Spinal cord (tissue), 10 donors: ENCODE measurements at places on chromosomes 7 and 10.
A peak's percentile ranks its signal among the peaks of the same experiment; 100 is the strongest.

- DNase-seq: no peak
These were observed 199.9 kb upstream of the KMT2E start for GRCh38 chr7:104814126-104814525.

GRCh38 chr7:151961536-151961935 lies 5.3 kb downstream of the GALNTL5 start:
- no peak for DNase-seq

DNA sequence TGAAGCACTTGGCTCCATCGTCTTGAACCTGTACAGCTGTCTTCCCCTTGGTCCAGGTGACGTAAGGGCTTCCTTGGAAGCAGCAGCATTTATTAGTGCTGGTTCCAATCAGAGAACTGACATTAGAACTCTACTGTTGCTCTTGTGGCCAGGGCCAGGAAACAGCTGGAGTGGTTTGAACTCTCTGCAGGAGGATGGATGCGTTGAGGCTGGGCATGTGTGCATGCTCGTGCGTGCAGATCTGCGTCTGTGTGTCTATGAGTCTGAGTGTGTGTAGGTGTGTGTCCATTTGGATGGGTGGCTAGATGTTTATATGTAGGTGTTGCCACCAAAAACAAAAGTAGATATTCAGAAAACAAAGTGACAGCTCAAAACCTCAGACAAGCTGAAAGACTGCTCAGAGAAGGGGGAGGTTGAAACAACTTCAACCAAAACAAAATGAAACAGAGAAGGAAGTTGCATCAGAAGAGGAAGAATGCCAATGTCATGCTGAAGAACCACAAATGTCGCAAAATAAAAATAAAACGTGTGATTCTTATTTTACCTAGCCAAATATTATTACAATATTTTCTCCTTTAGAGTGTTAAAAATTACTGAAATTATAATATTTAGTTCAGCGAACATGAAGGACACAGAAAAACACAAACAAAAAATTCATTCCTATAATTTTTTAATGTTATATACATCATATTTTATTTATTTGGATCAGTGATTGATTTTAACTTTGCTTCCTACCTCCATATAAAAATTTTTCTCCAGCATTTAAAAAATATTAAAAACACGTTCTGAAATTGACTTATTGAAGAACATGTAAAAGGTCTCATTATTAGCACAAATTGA lies 96.1 kb upstream of the MKLN1 start:
- DNase-seq: no peak

DNA sequence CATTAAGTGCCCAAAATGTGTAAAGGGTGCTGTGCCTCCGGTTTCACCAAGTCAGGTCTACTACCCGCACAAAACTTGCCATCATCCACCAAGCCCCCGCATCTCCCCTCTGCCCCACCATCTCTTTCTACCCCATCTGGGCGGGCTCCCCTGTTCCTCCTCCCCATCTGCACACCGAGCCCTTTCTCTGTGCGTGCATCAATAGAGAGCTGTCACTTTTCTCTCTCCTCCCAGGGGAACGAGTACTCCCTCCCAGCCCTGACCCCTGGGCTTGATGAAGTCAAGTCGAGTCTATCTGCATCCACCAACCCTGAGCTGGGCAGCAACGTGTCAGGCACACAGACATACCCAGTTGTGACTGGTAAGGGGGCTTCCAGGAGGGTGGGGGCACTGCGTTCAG lies 63.5 kb downstream of the PAX2 start:
- no peak for DNase-seq

- DNase-seq: no peak
These were observed 99.7 kb upstream of the CAV2 start for GRCh38 chr7:116399819-116400218.

DNA sequence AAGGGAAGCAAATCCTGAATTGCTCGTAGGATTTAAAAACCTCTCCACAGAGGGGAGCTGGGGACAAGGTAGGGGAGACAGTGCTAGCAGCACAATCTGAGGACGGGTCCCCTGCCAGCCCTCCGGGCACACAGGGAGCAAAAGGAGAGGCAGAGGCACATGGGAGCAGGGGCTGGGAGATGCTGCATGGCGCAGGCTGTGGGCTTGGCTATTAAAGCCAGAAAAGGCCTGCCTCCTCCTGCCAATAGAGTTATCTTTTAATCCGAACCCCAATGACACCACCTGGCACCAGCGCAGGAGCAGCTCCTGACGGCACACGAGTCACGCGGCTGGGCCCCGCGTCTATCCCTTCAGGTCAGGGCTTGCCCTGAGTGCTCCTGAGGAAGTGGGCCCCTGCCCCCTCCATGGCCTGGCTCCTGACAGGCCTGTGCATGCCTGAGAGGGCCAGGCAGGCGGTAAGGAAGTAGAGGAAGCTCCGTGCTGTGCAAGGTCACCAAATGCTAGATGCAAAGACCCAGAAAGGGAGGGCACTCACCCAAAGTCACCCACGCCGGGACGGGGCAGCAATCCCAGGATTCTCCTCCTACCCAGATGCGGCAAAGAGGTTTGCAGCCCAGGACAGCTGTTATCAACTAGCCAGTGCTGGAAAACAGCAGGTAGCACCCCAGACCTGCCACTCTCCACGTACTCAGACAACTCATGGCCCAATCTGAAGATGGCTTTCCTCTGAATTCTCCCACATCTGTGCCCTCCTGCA lies 28.1 kb downstream of the DLG5 start:
- DNase-seq: no peak

GRCh38 chr10:34705563-34705962 lies 109.5 kb downstream of the PARD3 start:
- no peak for DNase-seq

DNA sequence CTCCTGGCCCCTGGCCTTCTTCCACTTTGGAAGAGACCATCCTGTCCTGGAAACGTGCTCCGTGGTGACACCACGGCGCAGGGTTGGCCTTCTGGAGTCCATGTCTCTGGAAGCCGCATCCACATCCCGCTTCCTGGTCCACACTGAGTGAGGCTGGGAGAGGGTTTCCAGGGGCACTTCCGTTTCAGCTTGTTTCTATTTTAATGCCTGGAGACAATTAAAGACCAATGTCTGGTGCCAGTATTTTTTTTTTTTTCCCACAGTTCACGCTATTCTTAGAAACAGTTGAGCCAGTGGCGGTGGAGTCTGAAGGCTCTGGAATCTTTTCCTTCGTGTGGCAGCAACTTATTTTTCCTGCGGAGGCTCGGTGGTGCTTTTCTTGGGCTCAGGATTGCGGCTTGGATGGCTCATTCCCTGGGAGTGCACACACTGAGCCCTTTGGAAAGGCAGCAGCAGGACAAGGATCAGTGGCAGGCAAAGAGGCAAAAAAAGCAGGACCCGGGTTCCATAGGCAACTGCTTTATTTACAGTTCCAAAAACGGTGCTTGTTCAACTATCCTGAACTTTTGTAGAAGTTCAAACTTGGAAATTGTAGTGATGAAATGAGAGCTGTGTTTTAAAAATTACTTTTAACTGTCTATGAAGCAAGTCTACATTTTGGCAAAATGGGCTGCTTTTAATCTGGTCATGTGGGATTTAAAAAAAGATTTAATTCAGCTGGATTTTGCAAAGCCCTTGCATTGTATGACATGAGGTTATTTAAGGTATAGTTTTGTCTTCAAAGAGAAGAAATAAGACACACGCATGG lies 202.8 kb downstream of the BAMBI start:
- DNase-seq: no peak

GRCh38 chr7:25807086-25807611 lies 344.8 kb upstream of the NFE2L3 start:
- DNase-seq: no peak

DNA sequence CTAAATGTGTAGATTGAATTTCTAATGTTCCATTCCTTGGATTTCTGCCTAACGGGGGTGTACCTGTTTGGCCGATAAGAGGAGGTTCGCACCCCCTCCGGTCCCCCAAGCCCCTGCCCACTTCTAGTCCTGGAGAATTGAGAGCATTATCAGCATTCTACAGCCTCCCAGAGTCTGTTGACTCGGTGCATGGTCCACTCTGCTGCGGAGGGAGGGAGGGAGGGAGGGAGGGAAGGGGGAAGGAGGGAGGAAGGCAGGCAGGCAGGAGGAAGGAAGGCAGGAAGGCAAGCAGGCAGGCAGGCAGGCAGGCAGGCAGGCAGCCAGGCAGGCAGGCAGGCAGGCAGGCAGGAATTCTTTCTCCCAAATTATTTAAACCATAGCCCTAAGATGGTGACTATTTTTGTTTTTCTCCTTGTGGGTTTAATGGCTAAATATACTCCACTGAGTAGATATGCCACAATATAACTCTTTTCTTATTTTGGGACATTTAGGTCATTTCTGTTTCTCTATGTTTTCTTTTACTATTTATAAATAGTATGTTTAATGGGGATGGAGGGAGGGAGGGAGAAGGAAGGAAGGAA lies 69.5 kb upstream of the CHST15 start:
- DNase-seq: no peak

DNA sequence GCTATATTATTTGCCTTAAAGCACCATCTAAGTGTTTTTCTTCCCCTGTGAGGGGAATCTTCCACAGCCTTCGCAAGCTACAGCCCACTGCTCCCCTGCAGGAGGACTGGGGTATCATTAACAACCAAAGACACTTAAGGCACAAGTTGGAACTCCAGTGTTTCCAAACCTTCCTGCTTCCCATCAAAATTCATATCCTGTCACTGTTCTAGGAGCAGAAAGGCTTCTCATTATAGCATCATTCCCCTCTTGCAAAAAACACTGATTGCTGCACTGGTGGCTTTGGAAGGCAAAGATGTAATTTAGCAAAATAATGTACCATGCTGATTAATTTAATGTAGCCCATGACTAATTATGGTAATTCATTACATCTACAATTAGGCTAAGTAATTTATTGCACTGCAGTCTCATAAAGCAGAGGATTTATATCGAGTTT lies 207.2 kb downstream of the SKAP2 start:
- DNase-seq: no peak

DNA sequence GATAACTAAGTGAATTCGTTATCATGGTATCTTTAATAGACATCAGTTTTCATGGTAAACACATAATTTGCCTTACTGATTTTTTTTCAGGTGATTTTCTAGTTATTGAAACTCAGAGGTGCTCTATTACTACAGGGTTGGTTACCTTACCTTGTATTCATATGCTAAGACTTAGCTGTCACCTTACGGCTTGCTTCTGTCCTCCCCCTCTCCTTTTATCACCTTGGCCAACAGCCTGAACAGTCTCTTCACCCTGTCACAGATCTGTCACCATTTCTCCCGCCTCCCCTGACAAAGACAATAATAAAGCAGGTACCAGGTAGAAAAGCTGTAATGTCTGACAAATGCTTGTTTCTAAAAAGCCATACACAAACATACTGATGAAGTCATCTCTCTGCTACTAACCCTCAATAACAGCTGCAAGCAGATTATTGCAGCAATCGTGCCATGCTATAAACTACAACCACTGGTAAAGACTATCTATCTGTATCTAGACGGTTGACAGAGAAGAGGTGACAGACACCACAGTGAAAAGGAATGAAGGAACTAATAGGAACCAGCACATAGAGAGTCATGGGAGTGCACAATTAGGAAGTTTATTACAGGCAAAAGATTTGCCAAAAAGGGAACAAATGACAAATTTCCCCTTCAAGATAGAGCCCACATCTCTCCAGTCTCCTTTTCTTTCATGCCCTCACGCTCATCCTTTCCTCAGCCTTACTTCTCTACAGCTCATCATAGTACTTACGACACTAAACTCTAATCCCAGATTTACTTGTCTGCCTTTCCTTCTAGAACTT lies 57.2 kb downstream of the ARHGAP12 start:
- no peak for DNase-seq

DNA sequence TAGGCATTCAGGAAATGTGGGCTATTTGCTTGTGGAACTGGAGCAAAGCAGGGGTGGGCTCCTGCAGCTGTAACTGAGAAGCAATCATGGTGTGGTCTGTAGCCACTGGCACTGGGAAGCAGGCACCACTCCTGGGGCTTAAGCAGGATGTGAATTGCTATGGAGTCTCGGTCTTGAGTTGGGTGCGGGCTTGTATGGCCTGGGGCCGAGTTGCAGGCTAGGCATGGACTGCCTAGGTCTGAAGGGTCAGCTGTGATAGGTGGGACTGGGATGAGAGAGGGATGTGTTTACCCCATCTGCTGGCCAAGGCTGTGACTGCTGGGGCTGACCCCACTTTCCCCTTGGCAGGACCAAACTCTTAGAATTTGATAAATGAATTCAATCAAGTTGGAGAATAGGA lies 43.0 kb downstream of the ADCY1 start:
- DNase-seq: no peak

GRCh38 chr10:102632394-102633111 lies 11.7 kb upstream of the TRIM8 start:
- DNase-seq: peak; percentile 82

DNA sequence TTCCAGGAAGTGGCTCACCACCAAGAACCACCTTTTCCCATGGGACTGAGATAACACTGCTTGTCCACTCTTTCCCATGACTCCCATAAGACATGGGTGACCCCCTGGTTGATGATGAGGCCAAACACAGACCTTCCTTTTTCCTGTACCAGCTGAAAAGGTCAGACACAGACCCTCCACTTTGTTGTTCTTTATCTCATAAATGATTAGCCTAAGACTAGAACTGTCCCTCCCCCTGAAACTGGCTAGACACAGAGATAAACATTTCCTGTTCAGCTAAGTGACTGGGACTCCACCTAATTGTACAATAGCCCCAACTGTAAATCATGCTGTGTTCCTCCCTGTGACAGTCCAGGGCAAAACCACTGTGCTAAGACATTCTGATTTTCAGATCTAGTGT lies 8.2 kb upstream of the NRG3 start:
- no peak for DNase-seq

DNA sequence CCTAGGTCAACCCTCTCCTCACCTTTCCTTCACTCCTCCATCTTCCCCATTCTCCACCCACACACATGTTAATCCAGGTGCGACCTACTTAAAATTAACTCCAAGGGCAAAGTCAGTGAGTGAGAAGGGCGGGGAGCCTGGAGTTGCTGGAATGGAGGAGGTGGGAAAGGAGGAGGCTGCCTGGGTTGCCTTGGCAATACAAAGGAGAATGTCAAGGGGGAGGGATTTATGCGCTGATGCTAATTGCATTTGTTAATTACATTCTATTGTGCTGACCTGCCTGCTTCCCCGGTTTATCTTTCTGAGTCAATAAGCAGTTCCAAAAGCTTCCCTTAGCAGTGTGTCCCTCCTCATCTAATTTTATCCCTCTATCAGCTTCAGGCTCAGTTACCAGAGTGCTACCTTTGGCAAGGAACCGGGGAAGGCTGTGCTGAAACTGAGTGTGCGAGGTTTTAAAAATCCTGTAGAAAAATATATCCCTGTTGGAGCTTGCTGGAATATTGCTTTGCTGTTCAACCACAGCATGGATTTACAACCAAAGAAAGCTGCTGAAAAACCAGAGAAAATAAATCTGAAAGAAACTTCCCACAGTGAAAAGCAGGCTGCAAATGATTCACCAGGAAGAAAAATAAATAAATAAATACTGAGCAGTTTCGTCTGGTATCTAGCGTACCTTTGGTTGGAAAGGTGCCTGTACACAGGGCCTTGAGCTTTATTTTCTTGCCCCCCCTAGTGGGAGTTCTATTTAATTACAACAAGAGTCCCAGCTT lies 113.2 kb upstream of the DGKB start:
- DNase-seq: peak; percentile 83

DNA sequence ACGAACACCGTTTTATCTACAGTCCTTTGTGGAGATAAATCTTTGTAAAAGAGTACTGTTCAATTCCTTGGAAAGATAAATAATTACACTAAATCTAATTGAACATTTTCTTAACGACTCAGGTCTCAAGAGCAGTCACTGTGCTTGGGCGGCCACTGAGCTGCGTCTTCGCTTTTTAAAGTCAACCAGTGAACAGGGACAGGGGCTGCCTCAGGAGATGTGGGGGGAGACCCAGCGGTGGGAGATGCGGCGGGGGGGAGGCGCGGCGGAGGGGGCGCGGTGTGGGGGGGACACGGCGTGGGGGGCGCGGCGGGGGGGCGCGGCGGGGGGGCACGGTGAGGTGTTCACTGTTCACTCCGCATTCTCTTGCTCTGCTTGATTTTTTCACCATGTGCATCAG lies 39.8 kb downstream of the CAMK2B start:
- no peak for DNase-seq
